ENCODE measurements at places on chromosomes 2 and 18.

GRCh38 chr2:108128249-108128648, 111.5 kb upstream of the SULT1C3 start:
- DNase-seq = no peak

- DNase-seq = no peak
These were observed 34.4 kb upstream of the PKDCC start for GRCh38 chr2:42013409-42013808.

DNA sequence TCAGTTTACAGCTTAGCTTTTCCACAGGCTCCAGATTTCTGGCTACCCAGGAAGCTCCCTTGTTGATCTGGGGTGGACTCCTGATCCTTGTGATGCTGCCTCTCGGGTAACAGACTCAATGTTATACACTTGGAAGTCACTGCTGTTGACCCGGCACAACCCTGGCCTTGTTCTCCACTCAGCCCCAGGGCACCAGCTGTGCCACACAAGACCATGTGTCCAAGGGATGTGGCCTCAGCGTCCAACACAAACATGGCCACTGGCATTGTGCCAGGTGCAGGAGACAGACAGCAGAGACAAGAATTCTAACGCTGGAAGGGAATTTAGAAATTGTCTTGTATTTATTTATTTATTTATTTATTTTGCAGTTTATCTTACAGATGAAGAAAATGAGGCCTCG, 39.0 kb upstream of the PPP4R1 start:
- DNase-seq = no peak

- DNase-seq = no peak
These were observed 68.3 kb upstream of the ZNF521 start for GRCh38 chr18:25420077-25420825.

DNA sequence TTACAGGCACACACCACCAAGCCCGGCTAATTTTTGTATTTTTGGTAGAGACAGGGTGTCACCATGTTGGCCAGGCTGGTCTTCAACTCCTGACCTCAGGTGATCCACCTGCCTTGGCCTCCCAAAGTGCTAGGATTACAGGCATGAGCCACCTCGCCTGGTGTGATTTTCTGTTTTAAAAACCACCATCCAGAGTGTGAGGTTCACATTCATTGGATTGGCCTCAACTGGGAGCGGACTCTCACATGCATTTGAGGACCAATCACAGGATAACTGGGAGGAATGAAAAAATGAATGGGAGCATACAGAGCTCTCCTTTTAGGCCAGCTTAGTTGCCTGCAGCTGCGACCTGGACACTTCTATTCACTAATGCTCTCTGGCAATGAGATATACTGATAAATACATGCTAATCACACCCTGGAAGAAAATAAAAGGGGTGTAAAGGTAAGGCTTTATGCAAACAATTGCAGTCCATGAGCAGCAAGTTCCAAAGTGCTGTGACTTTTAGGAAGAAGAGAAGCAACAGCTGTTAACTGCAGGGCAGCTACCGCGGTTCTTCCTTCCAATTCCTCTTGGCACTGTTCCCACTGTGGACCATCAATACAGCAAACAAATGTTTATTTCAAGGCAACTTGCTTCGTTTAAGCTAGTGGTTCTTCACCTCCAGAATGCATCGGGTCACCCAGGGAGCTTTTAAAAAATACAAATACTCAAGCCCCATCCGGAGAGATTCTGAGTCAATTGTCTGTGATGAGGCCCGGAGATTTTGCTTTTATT, 49.5 kb upstream of the FZD5 start:
- DNase-seq = no peak

- no peak for DNase-seq
These were observed 3.6 kb downstream of the GALNT3 start for GRCh38 chr2:165790466-165790865.

- no peak for DNase-seq
These were observed 183.3 kb downstream of the TDRD15 start for GRCh38 chr2:21307037-21307436.

DNA sequence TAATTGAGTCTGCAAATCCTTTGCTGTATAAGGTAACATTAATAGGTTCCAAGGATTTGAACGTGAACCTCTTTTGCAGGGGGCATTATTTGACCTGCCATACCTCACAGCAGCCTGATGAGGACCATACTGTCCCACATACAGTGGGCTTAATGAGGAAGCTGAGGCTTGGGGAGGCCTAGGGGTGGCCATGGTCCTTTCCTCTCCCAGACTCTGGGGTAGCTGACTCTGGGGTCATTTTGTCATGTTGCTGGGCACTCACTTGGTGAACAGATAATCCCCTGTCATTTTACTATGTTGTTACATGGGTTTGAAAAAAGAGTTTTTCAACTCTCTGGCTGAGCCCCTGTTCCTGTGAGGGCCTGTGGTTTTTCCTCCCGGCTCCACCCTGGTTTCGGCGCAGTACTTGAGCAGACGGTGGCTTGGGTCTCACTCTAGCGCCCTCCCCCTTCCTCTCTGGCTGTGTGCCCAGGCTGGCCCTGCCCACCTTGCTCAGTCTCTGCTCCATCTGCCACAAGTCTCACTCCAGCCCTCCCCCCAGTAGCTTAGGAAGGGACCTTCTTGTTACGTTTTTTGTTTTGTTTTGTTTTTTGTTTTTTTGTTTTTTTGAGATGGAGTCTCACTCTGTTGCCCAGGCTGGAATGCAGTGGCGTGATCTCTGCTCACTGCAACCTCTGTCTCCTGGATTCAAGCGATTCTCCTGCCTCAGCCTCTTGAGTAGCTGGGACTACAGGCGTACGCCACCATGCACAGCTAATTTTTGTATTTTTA, 21.0 kb downstream of the INPP4A start:
- DNase-seq = no peak

GRCh38 chr2:88903749-88904353, 212.4 kb downstream of the RPIA start:
- DNase-seq = no peak

GRCh38 chr2:42104621-42105020, 56.8 kb downstream of the PKDCC start:
- DNase-seq = no peak

DNA sequence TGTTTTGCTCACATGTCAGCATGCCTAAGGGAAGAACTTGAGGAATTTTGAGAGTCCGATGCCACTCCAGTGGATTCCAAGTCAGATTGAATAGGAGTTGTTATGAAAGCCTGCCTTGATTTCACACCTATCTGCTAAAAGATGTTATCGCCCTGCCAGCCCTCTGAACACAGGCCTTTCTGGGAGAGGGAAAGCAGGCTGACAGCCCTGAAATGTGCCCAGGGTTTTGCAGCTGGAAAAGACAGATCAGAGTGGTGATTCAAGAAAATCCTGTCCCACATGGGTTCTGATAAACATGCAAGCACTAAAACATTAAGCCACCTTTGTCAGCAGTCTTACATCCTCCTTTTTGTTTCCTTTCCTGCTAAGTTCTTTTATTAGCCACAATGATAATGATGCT, 1752.9 kb upstream of the CELF4 start:
- DNase-seq = no peak

GRCh38 chr2:32922501-32922900, 24.3 kb upstream of the LTBP1 start:
- DNase-seq = no peak

DNA sequence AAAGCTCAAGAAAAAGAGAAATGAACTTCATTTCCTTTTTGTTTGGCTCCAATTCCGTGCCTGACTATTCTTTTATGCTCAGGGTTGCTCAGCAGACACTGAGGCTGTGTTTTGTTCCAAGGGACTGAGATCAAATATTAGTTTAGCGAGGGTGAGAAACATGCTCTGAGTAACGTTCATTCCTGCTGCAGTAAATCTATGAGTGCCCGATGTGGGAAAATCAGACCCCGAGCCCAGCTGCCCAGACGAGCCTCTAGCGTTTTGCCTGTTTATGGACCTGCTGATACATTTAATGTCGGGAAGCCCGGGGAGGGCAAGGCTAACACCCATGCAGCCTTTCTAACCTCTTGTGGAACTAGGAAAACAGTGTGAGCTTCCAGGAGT, 119.2 kb downstream of the VAPA start:
- DNase-seq = no peak

- DNase-seq = no peak
These were observed 22.0 kb downstream of the FHL2 start for GRCh38 chr2:105376789-105377240.

DNA sequence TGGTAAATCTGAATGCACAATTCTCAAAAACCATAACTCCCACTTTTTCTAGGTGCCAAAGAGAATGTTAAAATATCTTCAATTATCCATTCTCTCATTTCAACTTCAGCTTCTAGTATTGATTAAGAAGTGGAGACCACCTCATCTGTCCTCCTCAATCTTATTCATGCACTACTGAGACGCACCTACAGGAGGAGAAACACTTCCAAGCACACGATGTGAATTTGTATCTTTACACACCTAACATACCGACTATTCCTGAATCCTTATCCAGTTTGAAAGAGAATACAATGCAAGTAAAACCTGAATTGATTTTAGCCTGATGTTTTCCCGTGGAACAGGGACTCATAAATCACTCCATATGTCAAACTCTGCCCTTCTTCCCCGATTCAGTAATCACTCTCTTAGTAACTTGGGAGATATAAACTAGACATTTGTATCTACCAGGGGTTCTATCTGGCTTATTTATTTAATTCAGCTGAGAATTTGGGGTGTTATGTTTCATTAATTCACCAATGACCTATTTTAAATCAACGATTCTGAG, 101.0 kb downstream of the MREG start:
- no peak for DNase-seq

GRCh38 chr18:67301592-67301991, 214.9 kb downstream of the DSEL start:
- no peak for DNase-seq

GRCh38 chr18:74288730-74289129, 3.0 kb downstream of the CYB5A start:
- no peak for DNase-seq

DNA sequence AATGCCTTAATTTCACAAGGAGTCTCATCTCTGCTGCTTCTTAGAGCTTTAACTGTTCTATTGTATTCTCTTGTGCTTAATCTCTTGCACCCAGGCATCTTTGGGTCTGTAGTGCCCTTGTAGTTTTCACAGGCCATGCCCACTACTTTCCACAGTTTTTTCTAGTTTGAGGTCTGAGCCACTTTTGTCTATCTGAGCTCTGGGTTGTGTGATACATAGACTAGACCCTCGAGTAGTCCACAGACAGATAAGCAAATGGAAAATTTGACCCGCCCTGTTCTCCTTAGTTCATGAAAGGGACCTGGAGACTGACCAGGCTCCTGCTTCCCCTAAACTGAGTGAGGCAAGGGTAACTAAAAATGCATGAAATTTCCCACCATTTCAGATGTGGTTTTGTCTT, 466.8 kb upstream of the ZEB2 start:
- no peak for DNase-seq

DNA sequence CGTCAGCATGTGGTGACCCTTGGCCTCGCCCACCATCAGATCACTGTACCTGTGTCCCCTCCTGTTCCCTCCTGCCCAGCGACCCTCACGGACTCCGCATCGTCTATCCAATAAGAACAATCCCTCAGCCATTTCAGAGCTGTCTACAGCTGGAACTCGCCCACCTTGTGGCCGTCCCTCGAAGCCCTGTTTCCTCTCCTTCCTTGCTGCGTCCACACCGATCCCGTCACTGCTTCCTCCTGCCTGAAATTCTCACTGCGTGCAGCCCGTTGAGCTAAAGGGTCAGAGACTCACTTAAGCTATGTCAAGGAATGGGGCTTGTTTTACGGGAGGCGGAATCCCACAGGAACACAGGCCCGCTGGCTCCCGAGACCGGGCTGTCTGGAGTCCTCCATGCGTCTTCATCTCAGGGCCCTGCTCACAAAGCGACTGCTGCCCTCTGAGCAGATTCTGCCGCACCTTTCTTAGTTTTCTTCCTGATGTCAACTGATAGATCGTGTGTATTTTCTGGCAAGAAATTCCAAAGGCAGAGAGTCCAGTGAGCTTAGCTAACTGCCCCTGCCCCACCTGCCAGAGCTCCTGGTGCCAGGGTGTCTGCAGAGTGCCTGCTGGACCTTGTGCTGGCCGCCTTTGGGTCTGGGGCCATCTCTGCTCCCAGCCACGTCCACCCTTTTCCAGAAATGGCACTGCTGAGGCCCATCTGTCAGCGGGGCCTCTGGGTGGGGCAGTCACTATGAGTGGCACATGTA, 35.3 kb downstream of the KLHL29 start:
- DNase-seq = no peak

- no peak for DNase-seq
These were observed 27.9 kb upstream of the AGFG1 start for GRCh38 chr2:227443889-227444568.

DNA sequence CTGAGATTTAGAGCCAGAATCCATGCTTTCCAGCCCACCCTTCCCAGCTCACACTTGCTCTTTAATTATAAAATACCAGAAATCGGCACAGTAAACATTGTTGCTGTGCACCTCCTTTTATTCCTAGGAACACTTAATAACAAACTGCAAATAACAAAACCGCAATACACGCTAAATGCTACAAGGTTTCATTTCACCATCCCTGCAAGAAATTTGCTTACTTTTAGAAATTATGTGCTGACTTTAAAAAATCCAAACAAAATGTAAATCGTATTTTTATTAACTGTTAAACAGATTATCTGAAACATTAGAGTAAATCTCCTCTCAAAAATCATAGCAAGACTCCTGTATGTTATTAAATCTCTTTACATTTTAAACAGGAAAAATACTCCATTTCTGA, 79.3 kb downstream of the TCF4 start:
- DNase-seq = no peak
